Suprapubic skin (tissue), 4 donors: ENCODE measurements at places on chromosomes 16 and 17.

DNA sequence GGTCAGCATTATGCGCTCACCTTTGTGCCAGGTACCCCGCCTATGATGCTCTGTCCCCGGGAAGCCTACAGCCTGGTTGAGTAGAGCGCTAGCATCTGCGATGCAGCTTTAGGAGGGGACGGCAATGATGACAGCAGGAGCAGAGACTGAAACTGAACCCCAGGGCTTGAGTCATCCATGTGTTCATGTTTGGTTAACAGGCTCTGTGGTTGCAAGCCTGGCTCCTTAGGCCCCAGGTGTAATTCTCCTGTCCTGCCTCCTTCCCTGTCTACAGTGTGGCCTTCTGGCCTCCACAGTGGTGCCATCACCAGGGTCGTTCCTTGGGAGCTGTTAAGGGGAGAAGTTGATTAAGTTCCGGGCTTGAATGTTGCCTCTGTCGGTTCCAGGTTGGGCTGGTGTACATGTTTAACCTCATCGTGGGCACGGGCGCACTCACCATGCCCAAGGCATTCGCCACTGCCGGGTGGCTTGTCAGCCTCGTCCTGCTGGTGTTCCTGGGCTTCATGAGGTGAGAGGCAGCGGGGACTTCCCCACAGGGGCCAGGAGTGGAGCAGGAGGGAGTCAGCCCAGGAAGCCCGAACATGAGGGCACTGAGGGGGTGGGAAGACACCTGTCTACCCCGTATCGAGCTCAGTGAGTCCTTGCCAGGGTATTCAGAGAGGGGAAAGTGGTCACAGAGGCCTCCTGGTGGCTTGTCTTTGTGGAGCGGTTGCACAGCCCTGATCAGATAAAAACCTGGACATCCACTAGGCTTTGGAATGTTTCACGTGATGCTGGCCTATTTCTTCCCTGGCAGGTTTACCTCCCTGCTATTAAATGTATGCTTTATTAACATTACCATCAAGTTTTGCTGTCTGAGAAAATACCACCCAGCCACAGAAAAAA, 9.2 kb upstream of the NAT9 start:
- DNase-seq, result no peak

GRCh38 chr17:40536295-40537171, 28.7 kb downstream of the CCR7 start:
- no peak for DNase-seq

DNA sequence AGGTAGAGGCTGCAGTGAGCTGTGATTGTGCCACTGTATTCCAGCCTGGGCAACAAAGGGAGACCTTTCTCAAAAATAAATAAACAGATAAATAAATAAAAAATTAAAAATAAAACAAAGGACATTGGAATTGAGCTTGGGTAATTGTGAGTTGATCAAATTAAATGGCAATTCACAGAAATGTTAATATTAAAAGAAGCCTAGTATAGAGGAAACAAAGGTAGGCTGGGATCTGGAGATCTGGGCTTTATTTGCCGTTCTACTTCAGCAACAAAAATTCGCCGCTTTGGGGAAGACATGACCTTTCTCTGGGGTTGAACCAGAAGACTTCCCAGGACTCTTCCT, 332 bp upstream of the VPS25 start:
- DNase-seq, result no peak

DNA sequence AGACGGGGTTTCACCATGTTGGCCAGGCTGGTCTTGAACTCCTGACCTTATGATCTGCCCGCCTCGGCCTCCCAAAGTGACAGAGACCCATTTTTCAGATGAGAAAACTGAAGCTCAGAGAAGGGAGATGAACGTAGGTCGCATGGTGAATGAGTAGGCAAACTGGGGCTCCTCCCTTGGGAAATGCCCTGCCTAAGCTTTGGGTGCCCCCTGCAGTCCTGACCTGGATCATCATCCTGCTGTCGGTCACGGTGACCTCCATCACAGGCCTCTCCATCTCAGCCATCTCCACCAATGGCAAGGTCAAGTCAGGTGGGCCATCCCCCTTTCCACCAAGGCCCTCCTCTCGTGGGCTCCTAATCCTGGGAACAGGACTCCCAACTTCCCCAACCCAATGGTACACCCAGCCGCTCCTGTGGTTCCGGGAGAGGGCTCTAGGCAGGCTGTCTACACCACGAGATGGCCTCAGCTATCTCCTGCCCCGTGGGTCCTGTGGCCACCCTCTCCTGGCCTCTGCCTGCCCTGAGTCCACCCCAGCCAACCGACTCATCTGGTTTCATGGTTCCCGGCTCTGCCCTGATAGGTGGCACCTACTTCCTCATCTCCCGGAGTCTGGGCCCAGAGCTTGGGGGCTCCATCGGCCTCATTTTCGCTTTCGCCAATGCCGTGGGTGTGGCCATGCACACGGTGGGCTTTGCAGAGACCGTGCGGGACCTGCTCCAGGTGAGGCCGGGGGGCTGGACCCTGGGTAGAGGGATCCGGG, 4.7 kb downstream of the SLC12A3 start:
- DNase-seq, result no peak

- DNase-seq, result no peak
These were observed 172.0 kb downstream of the CDK5R1 start for GRCh38 chr17:32658470-32659418.

- no peak for DNase-seq
These were observed 3.8 kb downstream of the MRPL38 start for GRCh38 chr17:75900691-75901533.

- no peak for DNase-seq
These were observed 10.9 kb downstream of the HSPB9 start for GRCh38 chr17:42133461-42134041.

DNA sequence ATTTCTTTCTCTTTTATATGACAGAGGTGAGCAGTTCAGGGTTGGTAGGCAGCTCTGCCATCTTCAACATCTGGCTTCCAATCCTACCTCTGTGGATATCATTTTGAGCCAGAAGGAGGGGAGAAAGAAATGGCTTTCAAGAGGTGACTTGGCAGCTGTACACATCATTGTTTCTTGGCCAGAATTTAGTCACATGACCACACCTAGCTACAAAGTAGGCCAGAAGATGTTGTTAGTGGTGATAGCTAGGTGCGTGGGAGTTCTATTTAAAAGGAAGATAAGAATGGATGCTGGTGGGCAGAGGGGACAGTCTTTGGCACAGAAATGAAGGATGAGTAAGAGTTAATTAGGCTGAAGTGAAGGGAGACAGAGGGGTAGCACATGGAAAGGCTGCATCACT, 29.2 kb upstream of the MPHOSPH6 start:
- no peak for DNase-seq

- DNase-seq, result no peak
These were observed 10.9 kb upstream of the KRTAP17-1 start for GRCh38 chr17:41326173-41327145.

DNA sequence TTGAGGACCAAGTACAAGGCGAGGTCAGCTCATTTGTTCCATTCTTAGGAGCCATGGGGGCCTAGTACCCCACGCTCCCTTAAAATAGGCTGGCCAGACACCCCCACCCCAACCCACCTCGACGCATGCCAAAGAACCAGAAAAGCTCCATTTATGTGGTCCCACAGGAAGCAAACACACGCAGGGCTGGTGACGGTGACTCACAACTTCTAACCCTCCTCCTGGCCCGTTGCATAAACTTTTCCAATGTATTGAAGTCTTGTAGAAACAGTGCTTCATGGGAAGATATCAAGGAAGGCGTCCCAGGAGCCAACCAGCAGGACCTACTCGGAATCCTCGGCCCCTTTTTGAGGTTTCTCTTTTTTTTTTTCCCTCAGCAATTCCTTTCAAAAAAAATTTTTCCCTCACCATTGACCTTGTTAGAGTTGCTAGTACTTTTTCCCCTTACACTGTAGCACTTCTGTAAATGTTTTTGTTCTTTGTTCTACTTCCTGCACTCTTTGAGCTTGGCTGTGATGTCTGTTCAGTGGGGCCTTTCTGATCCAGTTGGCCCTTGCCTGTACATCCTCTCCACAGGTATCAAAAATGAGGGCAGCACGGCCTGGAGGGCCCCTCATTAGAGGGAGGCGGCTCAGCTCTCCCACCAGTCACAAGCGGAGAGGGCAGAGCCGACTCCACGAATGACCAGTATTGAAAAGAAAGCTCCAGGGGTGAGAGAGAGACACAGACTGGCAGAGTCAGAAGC, 208.3 kb downstream of the RGS9 start:
- no peak for DNase-seq

DNA sequence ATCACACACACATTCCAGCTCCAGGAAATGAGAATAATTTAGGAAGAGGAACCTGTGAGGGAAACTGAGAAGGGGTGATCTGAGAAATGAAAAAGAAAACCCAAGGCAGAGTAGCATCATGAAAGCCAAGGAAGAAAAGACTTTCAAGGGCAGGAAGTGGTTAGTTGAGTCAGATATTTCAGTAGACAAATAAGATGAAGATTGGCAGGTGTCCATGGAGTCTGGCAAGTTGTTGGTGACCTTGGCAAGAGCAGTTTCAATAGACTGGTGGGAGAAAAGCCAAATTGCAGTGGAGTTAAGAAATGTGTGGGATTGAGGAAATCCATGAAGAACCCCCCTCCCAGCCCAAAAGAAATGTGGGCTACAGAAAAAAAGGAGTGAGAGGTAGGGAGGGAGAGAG, 10.7 kb downstream of the GNAO1 start:
- no peak for DNase-seq

GRCh38 chr16:30032083-30032819, 1.2 kb upstream of the TLCD3B start:
- DNase-seq, result no peak

DNA sequence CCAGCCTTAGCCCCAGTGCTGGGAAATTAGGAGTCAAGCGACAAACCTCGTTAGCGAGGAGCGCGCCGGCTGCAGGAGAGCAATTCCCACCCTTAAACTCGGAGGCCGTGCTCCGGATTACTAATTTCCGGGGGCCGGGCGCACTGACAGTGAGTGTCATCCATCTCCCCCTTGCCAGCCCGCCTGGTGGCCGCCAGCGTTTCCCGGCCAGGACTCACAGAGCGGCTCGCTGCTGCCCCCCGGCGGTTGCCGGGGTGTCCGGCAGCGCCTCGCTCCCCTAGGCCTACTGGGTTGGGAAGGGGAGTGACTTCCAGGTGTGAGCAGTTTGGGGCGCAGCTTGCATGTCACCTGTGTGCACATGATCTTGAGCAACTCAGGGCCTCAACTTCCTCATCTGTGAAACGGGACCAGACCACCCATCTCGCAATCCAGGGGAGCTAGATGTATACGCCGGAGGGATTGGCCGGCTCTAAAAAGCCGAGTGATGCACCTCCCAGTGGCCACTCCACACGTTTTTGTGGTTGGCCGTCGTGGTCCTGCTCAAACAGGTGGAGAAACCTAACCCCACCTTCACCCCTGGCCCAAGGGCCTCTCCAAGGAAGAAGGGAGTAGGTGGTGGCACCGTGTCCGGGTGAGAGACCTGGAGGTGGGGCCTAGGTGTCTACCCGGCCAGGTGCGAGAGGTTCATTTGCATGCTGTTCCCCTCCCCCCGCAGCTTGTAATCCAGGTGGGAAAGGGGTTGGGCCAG, 2.5 kb upstream of the GSE1 start:
- DNase-seq, result peak; percentile 96

GRCh38 chr16:7227229-7227721, 105.4 kb upstream of the RBFOX1 start:
- no peak for DNase-seq

DNA sequence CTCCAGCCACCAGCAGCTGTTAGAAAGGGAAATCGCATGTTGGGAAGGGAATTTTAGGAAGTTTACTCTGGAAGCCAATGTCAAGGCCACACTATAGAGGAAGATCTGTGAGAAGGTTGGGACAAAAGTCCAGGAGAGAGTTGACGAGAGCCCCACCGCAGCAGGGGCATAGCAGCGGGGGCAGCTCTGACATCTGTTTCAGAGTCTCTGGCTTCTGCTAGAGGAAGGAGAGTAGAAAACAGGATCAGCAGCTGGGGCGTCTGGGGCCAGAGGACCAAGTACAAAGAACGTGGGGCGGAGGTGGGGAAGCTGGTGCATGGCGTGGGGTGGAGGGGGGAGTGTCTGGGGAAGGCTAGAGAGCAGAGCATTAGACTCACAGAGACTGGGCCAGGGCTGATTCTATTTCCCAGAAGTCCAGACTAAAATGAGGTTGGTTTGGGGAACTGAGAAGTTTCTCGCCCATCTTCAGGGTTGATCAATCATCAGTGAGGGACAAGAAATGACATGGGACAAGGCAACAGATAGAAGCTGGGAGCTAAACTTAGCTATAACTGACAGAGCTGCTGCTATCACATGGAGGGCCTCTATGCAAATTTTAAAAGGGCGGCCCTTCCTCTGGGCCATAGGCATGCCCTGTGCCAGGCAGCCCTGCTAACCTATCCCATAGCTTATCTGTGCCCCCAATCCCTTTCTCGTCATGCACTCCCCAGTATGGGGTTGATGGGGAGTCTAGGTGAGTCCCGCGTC, 1.2 kb downstream of the RABEP2 start:
- no peak for DNase-seq

GRCh38 chr17:6523809-6524355, 32.5 kb downstream of the PITPNM3 start:
- no peak for DNase-seq

DNA sequence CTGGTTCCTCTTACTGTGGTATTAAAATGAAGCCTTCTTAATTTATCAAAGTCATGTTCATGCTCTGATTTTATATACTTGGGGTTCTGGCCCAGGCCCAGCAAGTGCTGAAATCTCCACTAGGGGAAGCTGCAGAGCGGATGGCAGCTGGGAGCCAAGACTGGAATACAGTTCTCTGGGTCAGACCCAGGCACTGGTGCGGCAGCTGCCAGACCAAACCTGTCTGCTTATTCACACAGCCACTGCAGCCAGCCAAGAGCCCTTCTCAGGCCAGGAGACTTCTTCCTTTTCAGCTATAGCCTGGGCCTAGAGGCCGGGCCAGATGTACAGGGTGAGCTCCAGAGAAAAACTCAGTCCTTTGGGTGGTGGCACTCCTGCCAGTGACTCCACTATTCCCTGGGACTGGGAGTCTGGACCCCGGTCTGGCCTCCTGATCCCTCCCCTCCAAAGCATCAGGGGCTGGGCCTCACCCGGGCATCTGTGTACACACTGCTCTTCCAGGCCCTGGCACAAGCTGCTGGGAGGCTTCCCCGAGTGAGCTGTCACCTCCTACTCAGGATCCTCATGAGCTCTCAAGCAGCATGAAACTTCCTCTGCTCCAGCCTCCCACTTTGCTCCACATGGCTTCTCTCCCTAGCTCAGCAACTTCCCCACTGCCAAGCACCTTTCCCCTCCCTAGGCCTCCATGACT, 24.4 kb downstream of the ATP6V0D1 start:
- DNase-seq, result peak; percentile 84

DNA sequence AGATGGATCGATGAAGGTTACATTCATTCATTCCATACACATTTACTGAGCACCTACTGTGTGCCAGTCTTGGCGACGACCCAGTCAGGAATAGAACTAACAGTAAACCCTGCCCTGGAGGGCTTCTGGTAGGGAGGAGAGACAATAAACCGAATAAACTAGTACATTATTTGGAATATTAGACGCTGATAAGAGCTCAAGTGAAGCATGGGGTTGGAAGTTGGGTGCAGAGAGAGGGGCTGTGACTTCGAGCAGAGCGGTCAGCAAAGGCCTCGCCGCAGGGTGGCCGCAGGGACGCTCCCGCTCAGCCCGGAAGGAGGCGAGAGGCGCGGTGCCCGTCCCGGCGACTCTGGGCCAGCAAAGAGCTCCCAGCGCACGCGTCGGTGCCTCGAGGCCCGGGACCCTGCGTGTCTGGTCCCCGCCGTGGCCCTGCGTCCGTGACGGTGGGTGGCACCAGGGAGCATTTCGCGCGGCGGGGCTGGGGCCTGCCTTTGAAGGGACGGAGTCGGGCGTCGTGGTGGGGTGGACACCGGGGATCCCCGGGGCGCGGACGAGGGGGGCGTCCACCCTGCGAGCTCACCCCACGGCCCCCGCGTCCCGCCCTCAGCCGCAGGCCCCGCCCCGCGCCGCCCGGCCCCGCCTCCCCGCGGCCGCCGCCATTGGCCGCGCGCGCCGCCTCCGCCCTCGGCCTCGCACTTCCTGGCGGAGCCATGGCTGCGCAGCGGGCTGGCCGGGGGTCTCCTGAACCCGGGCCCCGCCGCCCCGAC, at the start of gene KLHL36:
KLHL36 (plus strand) TSS at position 684 of the 767 bp plus-strand sequence. CDS start 2,357 bp downstream, outside the sequence.
- peak; percentile 84 for DNase-seq
